ENCODE measurements at places on chromosomes 16 and 17.

GRCh38 chr16:68739964-68740627 is 3.0 kb downstream of the CDH1 start:
- no peak for DNase-seq

DNA sequence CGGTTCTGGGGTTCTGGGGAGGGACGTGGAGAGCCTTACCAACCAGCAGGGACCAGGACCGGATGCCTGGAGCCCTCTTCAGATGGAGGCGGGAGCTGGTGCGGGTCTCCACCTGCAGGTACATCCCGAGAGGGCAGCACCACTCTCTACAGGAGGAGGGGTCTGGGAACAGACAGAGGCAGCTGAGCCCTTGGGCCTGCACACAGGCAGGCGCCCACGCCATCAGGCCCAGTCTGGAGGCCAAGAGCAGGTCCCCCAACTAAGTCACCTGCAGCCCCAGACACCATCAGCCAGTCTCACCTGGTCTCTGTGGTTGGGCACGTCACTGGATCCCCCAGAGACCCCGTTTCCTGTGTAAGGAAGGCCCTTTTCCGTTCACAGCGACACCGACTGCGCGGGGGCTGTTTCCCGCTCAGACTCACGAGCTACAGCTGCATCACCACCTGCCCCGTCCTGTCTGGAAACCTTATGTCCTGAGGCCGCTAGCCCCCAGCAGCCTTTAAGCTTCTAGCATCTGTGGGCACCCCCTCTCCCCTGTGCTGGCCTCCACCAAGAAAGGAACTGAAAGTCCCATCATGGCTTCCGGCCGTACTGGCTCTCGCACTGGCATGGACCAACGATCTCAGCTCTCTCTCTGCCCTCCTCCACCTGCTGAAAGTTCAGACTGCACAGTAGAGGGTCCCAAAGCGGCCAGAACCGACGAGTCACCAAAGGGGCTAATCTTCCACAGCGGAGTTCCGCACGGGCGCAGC is 1.2 kb downstream of the CYBC1 start:
- DNase-seq = no peak

GRCh38 chr17:7440113-7440833 is 961 bp downstream of the FGF11 start:
- DNase-seq = no peak

- DNase-seq = no peak
Measured at GRCh38 chr17:9389111-9389527, 186.5 kb downstream of the STX8 start.

GRCh38 chr16:57956270-57956808 is 14.6 kb downstream of the CNGB1 start:
- DNase-seq = no peak

- DNase-seq = no peak
Measured at GRCh38 chr16:5252791-5253190, 155.2 kb upstream of the EEF2KMT start.

DNA sequence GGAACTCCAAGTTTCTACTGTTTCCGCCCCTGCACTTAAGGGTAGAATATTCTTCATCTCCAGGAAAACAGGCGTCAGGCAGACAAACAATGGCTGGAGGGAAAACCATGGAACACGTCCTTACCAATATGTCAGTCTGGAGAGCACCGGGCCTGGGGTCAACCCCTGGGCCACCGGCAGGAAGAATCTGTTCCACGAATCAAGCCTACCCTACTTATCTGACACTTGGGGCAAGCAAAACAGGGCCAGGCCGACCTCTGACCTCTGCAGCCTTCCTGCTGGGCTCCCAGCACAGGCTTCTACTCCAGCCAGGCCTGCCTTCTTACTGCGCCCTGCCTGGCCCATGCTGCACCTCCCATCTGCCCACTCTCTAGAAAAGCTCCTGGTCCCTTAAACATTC is 10.1 kb downstream of the VAC14 start:
- DNase-seq = no peak
